GM19239 (cell line): ENCODE measurements at places on chromosomes 4 and X.

GRCh38 chr4:96894621-96895020 is 1054.7 kb downstream of the PDHA2 start:
- no peak for DNase-seq

- no peak for DNase-seq
Observed at GRCh38 chr4:164536814-164537213, 217.1 kb upstream of the SMIM31 start.

DNA sequence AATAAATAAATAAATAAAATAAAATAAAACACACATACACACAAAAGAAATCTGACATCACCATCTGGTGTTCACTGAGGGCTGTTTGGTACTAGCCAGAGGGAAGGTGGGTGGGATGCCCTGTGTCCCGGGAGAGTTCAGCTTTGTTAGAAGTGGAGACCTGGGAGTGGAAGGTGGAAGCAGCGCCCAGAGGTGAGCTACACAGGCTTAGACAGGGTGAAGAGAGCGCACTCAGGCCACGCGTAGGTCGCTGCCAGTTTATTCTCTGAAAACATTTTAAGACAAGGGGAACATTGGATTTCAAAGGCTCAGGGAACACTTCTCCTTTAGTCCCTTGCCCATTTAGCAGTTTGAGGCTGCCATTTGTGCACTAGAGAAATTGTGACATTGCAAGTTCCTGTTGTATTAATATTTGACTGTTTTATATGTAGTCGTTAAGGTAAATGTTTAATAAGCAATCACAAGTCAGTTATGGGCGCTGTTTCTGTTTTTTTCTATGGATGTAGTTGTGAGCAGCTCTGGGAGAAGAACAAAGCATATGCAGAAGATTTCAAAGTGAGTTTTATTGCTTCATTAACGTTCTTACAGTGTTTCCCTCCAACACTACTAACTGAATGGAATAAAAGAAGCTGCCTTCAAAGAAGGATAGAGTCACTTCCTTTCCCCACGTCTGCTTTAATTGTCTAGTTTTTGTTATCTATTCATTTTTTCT is 405.5 kb upstream of the NR3C2 start:
- no peak for DNase-seq

DNA sequence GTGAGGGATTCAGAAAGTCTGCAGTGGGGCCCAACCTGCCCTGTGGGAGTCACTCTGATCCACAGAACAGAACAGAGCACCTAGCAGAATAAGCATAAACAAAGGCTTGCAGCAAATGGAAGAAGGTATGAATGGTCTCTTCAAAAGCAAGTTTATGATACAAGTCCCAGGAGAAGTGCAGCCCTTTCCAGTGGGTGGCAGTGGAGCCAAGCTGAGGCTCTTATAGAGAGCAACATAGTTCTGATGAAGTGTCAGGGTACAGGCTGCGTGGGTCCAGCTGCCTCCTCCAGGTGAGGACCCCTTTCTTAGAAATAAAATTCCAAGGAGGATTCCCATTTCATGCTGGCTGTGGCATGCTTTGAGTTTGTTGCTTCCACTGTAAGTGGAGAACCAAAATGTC is 88.8 kb upstream of the PAK3 start:
- DNase-seq, result no peak

GRCh38 chr4:4693258-4693657 is 151.4 kb upstream of the STX18 start:
- DNase-seq, result peak; percentile 31

- DNase-seq, result no peak
Observed at GRCh38 chr4:117357437-117357836, 272.1 kb upstream of the TRAM1L1 start.

GRCh38 chr4:30720021-30720660 is at the start of gene PCDH7:
Gene PCDH7 (plus strand): TSS chr4:30720369. CDS start chr4:30721423, 1,054 bp downstream.
- DNase-seq, result no peak

DNA sequence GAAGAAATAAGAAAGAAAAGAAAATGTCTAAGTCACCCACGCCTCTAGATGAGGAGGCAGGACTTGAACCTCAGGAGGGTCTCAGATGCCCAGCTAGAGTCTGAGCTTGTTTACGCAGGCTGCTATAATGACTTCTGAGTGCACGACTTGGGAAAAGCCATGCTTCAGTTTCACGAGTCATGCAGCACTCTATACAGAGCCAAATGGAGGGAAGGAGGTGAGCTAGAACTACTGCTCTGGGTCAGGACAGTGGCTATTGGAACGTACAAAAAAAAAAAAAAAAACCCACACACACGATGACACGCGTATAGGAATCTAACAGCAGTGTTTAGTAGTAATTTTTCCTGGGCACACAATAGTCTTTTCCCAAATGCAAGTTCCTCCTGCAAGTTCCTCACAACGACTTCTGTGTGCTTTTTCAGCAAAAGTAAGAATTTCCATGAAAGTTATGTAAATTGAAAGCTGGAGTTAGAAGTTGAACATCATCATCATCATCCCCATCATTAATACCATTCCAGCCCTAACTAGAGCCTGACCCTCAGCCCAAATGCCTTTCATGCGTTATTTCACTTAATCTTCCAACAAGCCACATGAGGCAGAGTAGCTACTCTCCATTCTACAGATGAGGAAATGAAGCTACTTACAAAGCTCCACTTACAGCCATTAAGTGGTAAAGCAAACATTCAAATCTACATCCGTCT is 36.6 kb downstream of the IRF2 start:
- no peak for DNase-seq

DNA sequence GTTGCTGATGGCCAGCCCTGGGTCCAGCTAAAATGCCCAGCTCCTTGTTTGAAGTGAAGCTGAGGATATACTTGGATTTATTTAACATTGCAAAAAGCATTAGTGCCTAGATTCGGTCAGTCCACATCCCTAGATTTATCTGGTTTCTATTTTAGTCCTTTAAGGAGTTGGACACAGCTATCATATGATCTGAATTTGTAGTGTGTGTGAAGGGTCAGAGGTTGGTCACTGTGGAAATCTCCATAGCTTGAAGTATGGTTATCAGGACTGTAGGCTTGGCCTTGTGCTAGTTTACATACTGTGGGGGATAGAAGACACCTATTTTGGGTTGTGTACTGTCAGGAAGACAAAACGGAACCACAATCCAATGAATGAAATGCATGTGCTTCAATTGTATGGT is 28.8 kb downstream of the NLGN3 start:
- DNase-seq, result no peak

GRCh38 chr4:55932511-55932910 is 16.2 kb upstream of the CEP135 start:
- DNase-seq, result no peak

GRCh38 chr4:77443941-77444340 is 161.7 kb upstream of the CXCL13 start:
- DNase-seq, result no peak

GRCh38 chrX:129433461-129433860 is 89.8 kb downstream of the SMARCA1 start:
- no peak for DNase-seq

DNA sequence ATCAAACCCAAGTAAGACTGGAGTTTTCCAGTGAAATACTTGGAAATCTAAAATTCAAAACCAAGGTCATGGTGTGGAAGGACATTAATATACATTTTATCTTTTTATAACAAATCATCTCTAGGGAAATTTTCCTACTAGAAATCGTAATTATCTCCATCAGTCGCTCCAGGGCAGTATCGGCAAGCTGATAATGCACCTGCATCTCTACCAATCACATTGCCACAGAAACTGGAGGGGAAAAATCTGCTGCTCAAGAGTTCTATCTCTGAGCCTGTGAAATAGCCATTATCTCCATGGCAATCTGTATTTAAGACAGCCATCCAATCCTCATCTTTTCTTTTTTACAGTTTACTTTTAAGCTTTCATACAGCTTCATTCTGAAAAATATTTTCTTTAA is 538.3 kb upstream of the GALNT7 start:
- DNase-seq, result no peak

DNA sequence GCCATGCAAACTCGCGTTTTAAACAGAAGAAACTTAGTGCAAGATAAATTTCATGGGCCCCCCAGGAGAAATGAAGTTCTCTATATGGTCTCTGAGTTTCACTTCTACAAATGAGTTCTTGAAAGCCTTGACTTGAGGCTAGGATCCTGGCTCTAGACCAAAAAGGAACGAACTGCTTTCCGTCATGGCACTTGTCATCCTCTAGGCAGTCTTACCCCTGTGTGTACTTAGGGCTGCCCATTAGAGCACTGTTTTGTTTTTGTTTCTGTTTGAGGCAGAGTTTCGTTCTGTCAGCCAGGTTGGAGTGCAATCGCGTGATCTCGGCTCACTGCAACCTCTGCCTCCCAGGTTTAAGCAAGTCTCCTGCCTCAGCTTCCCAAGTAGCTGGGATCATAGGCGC is 29.0 kb downstream of the RNF4 start:
- DNase-seq, result peak; percentile 78

- DNase-seq, result no peak
Observed at GRCh38 chr4:1974840-1975239, 33.9 kb downstream of the NELFA start.

DNA sequence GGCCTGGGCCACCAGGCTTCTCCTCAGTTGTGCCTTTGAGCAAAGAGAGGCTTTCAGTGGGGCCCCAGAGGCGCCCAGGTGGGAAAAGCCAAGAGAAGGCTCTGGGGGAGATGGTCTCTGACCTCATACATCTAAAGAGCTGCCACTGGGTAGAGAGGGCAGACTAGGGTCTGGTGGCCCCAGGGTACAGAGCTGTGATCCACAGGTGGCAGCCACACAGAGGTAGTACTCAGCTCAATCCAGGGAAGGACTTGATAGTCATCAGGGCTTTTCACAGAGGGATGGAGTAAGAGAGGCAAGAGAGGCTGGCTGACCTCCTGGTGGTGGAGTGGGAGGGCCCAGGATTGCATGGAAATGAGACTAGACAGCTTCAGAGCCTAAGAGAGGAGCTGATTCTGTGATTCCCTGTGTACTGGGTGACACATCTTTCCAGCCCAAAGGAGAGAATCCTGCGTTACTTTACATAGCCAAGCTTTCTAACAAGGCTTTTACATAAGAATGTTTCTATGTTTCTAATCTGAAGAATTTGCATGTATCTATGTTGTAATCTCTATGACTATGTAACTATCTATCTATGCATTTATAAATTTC is 53.2 kb upstream of the PJA1 start:
- no peak for DNase-seq

- no peak for DNase-seq
Observed at GRCh38 chr4:6386091-6386490, 86.3 kb downstream of the PPP2R2C start.

DNA sequence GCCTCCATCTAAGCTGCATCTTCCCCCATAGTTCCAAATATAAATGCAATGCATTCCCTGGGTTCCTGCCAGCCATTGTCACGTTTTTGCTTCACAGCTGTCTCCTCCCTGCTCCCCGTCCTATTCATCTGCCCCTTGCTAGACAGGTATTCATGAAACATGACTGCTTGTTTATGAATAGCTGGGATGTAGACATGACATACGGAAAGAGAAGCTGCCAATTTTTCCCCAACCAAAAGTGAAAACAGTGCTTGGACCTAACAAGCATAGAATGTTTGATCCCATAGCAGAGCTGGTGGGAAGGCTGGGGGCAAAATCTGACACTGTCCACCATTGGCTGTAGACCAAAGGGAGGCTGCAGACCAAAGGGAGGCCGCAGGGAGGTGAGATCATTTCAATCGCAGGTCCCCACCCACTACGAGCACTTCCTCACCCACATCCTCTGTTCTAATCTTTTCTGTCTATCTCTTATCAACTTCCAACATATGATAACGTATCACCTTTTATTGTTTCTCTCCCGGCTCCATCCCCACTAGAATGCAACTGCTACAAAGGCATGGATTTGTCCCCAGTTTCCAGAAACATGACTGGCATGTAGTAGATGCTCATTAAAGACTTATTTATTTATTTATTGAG is 8.5 kb upstream of the GYG2 start:
- DNase-seq, result no peak

DNA sequence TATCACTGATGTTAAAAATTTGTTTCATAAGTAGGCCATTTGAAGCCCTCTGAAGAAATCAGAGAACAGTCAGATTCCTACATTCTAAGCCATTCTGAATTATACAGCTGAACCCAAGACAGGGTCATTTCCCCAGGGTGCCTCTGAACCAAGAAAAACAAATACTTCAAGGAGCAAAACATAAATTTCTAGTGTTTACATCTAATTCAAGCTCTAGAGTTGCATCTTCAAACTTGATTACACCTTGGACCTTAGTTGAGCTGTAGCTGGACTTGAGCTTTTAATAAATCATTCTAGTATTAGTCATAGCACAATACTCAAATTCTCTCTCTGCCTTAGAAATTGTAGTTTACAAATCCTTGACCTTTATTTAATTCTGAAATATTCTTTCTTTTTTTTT is 87.6 kb upstream of the IL15 start:
- DNase-seq, result no peak

- no peak for DNase-seq
Observed at GRCh38 chrX:102976793-102977495, 39.9 kb downstream of the RAB40AL start.

GRCh38 chr4:154205471-154205870 is 286.1 kb downstream of the DCHS2 start:
- DNase-seq, result no peak

DNA sequence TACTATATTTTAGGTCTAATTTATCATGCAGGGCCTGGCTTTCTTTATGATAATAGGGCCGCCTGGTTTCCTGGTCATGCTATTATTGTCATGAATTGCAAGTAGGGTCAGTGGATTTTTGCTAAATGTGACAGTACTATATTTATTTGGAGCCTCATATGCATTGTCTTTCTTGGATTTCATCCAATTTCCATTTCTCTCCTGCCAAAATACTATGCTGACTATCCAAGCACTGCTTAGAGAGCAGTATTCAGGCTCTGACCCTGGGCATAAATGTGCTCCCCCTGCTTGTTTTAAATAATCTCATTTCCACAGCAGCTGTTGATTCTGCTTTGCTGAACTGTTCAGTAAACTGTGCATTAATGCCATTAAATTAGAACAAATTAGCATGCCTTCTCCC is 269.3 kb downstream of the GPM6A start:
- no peak for DNase-seq

DNA sequence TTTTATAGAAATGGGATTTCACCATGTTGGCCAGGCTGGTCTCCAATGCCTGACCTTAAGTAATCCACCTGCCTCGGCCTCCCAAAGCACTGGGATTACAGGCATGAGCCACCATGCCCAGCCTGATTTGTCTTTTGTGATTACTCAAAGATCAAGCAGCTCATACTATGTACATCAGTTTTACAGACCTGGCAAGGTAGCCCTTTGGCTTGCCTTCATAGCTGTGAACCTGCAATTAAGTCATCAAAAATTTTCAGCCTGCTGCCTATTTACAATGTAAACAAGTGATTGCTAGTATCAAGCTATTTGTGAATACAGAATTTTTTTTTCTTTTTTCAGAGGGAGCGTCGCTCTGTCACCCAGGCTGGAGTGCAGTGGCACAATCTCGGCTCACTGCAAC is 46.2 kb downstream of the GSX2 start:
- no peak for DNase-seq

DNA sequence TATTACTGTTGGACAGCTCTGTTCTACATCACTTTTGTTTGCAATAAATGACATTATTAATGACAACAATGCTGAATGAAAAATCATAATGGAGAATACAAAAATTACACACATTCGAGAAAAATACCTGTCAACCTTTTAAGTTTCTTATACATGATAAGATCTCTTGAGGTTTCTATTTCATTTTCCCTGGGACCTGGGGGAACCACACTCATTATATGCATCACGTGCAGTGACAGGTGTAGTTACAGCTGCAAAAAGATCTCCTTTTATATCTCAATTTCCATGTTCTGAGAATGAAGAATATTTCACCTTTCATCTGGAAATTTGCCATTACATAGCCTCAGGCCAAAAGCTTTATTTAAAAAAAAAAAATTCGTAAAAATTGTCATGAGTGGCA is 1347.0 kb upstream of the AGA start:
- no peak for DNase-seq

- DNase-seq, result no peak
Observed at GRCh38 chrX:111244235-111244750, 26.0 kb downstream of the CAPN6 start.

- no peak for DNase-seq
Observed at GRCh38 chr4:139672215-139672614, 6.6 kb downstream of the MGST2 start.
